ENCODE measurements at places on chromosomes 2 and 18.

- no peak for DNase-seq
Measured at GRCh38 chr2:97992836-97993825, 2.6 kb downstream of the TMEM131 start.

DNA sequence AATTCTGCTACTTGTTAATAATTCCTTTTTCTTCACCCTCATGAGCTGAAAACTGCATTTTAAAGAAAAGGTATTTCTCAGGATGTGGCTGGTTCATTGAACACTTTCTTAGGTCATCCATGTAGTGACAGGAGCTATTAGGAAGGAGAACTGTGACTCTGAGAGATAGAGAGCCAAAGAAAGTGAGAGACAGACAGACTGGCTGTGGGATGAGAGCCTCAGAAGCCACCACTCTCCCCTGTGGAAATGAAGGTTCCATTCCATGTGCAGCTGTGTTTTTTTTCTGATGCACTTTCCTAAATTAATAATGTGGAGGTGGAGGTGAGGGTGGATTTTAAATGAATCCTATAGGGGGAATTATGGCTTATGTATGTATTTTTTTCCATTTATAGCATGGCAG lies 113.3 kb downstream of the FAM210A start:
- DNase-seq = no peak

GRCh38 chr2:9994462-9994861 lies 43.0 kb downstream of the GRHL1 start:
- DNase-seq = no peak

DNA sequence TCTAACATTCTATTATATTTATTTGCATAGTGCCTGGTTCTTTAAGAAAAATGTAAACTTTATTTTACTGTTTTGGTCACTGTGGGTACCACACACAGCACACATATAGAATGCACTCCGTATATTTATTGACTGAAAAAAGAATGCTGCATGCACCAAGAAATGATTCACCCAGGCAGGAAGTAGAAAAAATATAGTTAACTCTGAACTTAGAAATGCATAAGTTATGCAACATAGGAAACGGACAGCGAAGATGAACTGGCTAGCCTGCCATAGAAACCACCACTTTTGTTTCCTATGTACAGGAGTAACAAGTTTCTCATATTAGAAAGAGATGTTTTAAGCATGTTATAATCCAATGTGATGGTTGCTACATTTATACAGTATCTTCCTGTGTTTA lies 635.8 kb downstream of the DSC3 start:
- DNase-seq = no peak

DNA sequence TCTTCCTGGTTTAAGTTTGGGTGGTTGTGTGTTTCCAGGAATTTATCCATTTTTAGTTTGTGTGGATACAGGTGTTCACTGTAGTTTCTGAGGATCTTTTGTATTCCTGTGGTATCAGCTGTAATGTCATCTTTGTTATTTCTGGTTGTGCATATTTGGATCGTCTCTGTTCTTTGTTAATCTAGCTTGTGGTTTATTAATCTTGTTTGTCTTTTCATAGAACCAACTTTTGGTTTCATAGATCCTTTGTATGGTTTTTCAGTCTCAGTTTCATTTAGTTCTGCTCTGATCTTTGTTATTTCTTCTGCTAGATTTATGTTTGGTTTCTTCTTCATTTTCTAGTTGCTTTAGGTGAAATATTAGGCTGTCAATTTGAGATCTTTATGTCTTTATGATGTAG lies 202.4 kb upstream of the ZSWIM2 start:
- no peak for DNase-seq

GRCh38 chr18:26057344-26057773 lies 33.1 kb downstream of the SS18 start:
- DNase-seq = no peak

- DNase-seq = peak; percentile 32
Measured at GRCh38 chr2:218806346-218806978, 24.5 kb downstream of the CYP27A1 start.

DNA sequence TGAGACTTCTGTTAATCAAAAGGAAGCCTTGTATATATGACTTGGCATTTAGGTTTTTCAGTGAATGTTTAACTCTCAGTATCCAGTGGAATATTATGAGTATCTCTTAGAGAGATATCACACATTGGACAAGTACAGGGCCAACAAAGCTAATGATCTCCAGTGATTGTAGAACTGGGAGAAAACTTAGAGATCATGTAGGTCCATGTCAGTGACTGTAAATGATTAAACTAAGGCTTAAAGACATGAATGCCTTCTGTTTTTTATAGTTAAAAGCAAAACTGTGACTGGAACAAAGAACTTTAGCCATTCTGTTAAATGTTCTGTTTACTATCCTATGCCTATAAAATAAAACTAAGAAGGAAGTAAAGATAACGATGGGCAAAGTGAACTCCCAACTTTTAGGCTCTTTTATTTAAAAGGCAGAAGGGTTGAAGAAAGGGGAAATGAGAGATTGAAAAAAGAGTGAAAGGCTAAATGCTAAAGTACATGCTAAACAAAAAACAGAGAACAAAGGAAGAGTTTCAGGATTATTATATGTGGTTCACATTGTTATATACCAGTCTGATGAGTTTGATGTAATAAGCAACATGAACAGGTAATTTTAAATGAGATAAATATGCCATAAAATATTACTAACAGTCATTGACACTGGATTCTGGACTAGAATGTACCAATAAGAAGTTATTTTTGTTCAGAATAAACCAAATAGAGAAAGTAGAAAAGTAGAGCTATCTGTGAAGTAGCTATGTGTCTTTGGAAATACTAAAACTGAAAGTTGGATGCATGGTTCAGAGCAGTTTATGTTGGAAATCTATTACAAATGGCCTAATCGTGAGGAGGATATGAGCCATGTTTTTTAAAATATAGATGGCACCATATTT lies 37.1 kb upstream of the TNFRSF11A start:
- no peak for DNase-seq

GRCh38 chr2:41937921-41938708 lies 109.7 kb upstream of the PKDCC start:
- DNase-seq = no peak
